ENCODE measurements at places on chromosomes 4 and X.

- DNase-seq = no peak
Measured at GRCh38 chrX:45454290-45454689, 253.6 kb upstream of the DIPK2B start.

GRCh38 chr4:52028970-52029369 lies 8.8 kb upstream of the LRRC66 start:
- DNase-seq = no peak

DNA sequence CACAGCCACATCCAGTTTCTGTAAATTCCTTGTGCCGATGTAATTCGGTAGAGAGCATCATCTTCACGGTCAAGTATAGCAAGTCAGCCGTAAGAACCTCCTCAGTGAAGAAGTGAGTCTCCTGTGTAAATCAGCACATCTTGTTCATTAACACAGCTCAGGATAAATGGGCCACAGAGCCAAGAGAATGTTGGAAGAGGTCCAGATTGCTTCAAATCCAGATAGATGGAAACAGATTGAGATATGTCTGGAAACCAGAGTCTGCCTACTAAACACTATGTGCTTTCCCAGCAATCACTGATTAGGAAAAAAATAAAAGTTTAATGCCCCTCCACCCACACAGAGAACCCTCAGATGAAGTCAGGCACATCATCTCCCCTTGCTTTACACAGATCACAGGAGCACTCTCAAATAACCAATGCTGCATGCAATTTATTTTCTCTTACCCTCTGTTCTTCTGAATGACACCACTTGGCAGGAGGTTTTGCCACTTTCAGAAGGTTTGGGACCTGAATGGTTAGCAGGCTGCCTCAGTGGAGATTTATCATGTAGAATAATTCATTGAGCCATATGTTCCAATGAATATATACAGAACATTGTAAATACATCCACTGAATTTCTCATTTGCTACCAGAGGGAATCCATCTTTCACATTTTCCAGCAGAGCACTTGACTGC lies 357.7 kb downstream of the C4orf33 start:
- DNase-seq = no peak

- no peak for DNase-seq
Measured at GRCh38 chr4:10106421-10107039, 10.1 kb downstream of the WDR1 start.

DNA sequence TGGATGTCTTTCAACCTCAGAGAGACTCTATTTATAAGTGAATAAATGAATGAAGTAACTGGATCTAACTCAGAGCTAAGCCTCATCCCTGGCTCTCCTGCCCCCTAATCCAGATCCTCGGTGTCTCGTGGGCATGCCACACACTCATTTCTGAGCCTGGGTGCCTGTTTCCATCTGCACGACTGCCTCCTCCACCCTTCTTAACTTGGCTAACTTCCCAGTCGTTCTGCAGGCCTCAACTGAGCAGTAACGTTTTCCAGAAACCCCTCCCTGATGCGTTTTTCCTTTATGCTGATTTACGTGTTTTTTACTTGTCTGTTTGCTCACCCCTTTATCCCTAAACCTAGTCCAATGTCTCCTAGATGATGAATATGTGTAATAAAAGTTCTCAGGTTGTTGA lies 186.9 kb upstream of the HS3ST1 start:
- no peak for DNase-seq

- DNase-seq = peak; percentile 96
Measured at GRCh38 chr4:1721003-1721665, at the start of the genes TACC3 and TMEM129. TACC3 (plus strand) TSS chr4:1721521; CDS start chr4:1723422, 1,901 bp downstream. TMEM129 (minus strand) TSS chr4:1721323; CDS start chr4:1720837, 486 bp downstream.

DNA sequence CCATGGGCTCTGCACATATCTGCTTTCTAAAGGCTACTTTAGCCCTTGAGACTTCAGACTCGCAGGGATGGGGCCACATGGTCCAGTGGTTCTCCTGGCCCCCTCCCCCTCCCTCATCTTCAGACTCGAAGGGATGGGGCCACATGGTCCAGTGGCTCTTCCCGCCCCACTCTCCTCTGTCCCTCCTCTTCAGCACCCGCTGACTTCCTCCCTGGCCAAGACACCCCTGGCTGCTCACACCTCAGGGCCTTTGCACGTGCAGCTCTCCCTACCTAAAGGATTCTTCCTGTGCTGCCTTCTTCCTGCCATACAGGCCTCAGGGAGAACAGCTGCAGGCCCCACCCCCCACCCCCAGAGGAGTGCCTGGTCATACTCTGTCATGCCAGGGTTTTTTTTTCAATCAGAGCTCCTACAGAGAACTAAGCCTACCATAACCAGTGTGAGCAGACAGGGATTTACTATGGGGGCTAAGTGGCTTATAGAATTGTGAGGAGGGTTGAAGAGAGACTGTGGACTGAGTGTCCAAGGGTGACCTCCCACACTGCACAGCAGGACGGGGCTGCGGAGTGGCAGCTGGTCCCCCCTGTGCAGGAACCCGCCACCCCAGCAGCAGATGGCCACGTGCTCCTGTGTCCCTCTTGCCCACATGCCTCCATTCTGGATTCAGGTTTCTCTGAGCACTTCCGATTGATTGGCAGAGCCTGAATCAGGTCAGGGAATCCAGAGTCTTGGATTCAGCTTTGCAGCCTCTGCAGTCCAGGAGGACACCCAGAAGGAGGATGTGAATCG lies 6.1 kb upstream of the SPON2 start:
- no peak for DNase-seq

GRCh38 chr4:38453253-38453881 lies 210.6 kb upstream of the KLF3 start:
- no peak for DNase-seq

DNA sequence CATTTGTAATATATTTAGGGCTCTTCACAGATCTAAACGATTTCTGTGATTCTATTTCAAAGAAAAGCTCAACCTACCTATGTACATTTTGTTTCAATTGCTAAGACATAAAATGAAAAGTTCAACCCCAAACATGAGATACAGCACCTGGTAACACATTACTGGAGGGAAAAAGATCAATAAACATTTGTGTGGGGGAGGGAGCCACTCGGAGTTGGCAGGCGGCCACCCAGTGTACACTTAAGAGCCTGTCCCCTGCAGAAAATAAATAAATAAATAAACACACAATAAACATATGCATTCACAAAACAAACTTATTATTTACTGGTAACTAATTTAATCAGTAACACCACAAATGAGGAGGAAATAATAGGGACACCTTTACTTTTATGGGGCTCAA lies 19.3 kb downstream of the PRSS48 start:
- DNase-seq = no peak

DNA sequence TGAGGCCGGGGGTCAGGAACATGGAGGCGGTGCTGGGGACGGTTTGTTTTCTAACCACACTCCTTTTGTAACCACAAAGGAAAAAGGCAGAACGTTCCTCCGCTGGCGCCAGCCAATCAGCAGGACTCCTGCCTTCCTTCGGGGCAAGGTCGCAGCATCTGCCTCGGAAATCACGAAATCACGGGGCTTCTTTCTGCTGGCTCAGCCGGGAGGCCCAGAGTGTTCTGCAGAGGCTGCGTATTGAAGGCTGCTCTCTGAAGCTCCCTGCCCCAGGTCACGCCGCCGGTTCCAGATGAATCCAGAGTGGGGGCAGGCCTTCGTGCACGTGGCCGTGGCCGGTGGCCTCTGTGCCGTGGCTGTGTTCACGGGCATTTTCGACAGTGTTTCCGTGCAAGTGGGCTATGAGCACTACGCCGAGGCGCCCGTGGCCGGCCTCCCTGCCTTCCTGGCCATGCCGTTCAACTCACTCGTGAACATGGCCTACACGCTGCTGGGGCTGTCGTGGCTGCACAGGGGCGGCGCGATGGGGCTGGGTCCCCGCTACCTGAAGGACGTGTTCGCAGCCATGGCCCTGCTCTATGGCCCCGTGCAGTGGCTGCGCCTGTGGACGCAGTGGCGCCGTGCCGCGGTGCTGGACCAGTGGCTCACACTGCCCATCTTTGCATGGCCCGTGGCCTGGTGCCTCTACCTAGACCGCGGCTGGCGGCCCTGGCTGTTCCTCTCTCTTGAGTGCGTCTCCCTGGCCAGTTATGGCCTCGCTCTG lies 9.4 kb downstream of the TMEM187 start:
- no peak for DNase-seq

All from NCI-H1436 (cell line).